ENCODE measurements at places on chromosomes 2 and 18. TPM values are rescaled to one million over a fixed set of nuclear protein-coding genes. Genes with fewer than 3 reads are reported as not detected.

- H3K36me3 ChIP-seq: no peaks in the 10 kb centered on the region
- H3K27ac ChIP-seq: no peak overlapping the region
- no peaks in the 10 kb centered on the region for H3K27me3 ChIP-seq
- no peaks in the 10 kb centered on the region for H3K4me1 ChIP-seq
Measured at GRCh38 chr2:109062859-109063700, 65.9 kb upstream of the SH3RF3 start.

DNA sequence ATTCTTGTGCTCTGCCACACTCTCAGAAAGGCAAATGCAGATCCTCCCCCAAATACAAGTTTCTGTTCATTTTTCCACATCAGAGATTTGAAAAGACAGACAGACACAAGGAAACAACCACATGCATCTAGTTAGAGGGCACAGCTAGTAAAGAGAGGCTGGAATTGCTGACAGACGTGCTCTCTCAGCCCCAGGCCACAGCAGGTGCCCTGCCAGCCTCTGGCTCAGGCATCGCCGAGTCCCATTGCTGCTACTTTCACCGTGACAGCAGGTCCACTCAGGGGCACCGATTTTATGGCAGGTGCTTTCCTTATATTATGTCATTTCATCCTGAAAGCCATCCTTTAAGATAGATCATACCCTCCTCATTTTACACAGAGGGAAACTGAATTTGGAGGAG lies 507.5 kb downstream of the EIPR1 start:
- H3K27me3 ChIP-seq: peaks cover 14% of the 10 kb centered on the region
- DNase-seq: no peak
- no peak overlapping the region for H3K4me3 ChIP-seq
- no peak overlapping the region for H3K27ac ChIP-seq
- H3K36me3 ChIP-seq: no peaks in the 10 kb centered on the region

DNA sequence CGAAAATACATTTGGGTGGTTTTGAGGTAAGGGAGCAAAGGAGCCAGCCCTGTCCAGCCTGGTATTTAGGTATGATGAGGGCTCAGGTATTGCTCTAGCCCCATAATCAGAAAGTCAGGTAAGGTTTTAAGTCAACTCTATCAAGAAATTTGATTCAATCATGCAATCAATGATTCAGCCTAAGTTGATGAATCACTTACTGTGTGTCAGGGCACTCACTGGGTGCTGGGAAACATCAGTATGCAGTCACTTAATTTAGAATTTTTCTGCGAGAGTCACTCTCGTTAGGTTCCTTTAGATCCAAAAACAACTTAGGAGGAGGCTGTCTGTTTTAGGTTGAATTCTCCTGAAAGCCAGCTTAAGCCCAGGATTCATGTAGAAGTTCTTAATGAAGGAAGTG lies 17.7 kb upstream of the SERPINB2 start:
- no peaks in the 10 kb centered on the region for H3K4me1 ChIP-seq
- H3K27ac ChIP-seq: no peak overlapping the region
- H3K36me3 ChIP-seq: no peaks in the 10 kb centered on the region
- H3K27me3 ChIP-seq: no peaks in the 10 kb centered on the region
- no peak overlapping the region for H3K4me3 ChIP-seq

DNA sequence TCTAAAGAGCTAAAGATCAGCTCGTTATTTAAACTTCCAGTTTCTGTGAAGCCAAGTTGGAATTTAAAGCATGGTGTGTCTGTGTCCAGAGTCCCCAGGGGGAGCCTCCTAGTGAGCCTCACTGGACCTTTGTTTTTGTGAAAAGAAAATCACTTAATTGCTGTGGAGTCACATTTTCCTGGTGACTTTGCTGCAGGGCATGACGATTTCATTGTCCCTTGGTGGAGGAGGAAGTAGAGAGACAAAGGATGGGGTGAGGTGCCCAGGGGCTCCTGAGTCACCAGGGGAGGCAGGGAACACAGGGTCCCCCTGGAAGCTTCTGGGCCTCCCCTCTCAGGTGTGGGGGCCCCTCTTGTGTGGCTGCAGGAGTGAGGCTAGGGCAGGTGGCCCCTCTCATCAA lies 19.7 kb downstream of the ATP6V1C2 start:
- no peak overlapping the region for H3K27ac ChIP-seq
- H3K27me3 ChIP-seq: peaks cover 4% of the 10 kb centered on the region
- no peak overlapping the region for H3K4me3 ChIP-seq
- no peak for DNase-seq
- H3K4me1 ChIP-seq: no peaks in the 10 kb centered on the region

Gene SRD5A2
- not detected for total RNA-seq
